Left lung (tissue), 14 donors: ENCODE measurements at places on chromosomes 13 and 19. TPM values are rescaled to one million over a fixed set of nuclear protein-coding genes. Genes with fewer than 3 reads are reported as not detected.

ANGPTL8 gene
- not detected for total RNA-seq

DMKN gene
- 104 TPM for total RNA-seq

CGB8 gene
- not detected for total RNA-seq

TGFBR3L gene
- 0.55 TPM for total RNA-seq

LGALS14 gene
- not detected for total RNA-seq

SCEL gene
- total RNA-seq, result 53.0 TPM

CACTIN gene
- total RNA-seq, result 19.8 TPM

SRRM5 gene
- total RNA-seq, result 0.10 TPM

CCL25 gene
- not detected for total RNA-seq

CCNA1 gene
- total RNA-seq, result 0.15 TPM

ZNF563 gene
- 4.0 TPM for total RNA-seq

CLIP3 gene
- 5.8 TPM for total RNA-seq

FFAR1 gene
- total RNA-seq, result not detected

RNF225 gene
- 3.2 TPM for total RNA-seq

ZNF227 gene
- 13.3 TPM for total RNA-seq

KLC3 gene
- total RNA-seq, result 0.73 TPM

PROZ gene
- not detected for total RNA-seq
